Stimulated activated CD4-positive, alpha-beta T cell treated with anti-CD3 and anti-CD28 coated beads, Interleukin-2, amount 100 ng/mL, for 48 hours (primary cell): ENCODE measurements at places on chromosomes 11 and 22.

- DNase-seq = no peak
Observed at GRCh38 chr11:118663381-118663780, 16.1 kb downstream of the TREH start.

DNA sequence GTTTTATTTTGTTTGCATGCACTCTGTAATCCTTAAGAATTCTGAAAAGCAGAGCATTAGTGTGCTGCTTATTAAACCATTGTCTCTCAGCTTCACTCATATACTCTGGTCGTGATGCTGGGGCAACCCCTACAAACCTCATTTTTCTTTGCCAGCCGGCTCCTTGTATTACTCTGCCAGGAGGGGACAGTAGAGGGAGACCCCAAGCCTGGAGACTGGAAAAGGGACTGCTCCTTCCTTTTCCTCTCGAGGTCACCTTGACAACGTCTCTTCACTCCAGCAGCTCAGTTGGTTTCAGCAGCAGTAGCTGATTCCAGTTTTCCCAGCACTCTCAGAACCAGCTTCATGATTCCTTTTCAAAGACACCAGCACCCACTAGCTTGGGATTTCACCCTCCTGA is 2.8 kb upstream of the JHY start:
- no peak for DNase-seq

DNA sequence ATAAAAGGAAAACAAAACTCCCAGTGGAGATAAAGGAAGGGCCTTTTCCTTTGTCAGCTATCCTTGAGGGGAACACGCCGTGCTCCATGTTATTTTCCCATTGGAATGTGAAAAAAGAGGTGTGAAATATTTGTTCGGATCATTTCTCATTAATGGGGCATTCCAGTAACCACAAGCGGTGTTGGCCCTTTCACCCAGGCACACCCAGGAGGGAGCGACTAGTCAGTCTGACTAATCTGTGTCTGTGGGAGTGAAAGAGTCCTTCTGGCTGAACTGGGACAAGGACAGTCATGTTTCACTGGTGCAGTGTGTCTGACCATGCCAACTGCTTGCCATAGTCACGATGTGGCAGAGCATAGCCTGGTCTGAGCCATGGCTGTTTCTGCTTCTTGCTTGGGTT is 13.0 kb upstream of the MYEOV start:
- no peak for DNase-seq

DNA sequence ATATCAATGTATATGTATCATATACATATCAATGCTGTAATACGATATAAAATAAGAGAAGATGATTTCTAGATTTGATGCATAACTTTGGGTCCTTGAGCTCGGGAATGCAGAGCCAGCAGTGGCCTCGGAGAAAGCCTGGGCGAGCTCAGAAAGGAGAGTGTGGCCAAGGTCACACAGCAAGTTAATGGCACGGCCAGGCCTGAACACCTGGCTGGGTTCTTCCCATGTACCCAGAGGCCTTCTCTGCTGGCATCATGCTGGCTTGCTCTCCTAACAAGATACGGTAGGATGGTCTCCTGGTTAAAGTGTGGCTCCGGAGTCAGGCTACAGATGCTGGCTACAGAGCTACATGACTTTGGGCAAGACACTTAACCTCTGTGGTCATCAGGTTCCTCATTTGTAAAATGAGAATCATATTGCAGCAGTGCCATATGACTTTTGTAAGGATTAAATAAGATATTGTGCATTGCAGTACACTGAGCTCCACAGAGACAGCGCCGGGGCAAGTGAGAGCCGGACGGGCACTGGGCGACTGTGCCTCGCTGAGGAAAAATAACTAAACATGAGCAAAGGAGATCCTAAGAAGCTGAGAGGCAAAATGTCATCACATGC is 29.9 kb downstream of the TPST2 start:
- no peak for DNase-seq

DNA sequence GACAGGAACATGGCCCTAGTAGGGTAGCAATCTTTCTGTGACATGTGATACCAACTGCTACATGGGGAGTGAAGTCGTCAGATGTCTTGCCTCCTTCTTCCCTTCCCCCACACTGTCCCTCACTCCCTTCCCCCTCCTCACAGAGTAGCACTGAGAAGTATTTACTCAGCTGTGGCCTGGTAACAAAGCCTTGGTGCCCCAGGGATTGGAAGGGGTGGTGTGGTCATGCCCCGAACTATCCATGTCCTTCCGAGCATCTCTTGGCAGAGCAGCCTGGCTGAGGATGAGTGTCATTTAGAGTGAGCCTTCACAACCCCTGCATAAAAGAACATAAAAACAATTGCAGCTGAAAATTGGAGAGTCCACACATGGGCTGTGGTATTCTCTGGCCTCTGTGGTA is 46.1 kb downstream of the ARFGAP2 start:
- DNase-seq = no peak

- DNase-seq = no peak
Observed at GRCh38 chr11:50164050-50164449, 131.4 kb downstream of the OR4C45 start.

DNA sequence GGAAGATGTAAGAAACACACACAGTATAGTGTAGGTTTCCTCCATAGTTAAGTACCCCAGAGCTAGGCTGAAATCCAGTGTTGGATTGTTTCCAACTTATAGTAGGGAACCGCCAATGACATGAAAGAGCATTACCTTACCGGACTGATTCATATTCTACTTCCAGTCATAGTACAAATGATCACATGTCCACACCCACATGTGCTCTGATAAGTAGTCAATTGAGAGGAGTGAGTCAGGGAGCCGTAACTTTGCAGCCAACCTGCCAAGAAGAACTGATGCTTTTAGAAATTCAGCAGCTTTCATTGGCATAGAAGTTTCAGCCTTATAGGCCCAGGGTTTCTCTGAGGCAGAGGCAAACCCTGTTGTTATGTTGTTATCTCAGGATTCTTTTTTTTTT is 240.6 kb downstream of the ETS1 start:
- DNase-seq = no peak

DNA sequence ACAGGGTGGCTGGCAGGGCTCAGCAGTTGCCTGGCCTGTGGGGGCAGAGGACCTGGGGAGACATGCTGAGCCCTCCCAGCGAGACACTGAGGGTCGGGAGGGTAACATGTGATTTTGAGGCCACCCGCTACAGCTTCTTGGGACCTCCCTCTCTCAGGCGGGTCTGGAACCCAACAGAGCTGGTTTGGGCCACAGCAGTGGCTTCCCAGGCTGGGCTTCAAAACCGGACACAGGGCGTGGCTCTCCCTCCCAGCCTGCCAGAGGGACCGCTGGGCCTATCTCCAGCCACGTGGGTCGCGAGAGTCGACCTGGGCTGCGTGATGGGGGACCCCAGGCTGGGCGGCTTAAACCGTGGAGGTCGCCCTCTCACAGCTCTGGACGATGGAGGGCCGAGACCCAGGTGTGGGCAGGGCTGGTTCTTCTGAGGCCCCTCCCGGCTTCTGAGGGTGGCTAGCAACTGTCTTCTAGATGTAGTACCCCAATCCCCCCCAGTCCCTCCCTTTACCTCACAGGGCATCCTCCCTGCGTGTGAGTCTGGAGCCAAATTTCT is 91.7 kb downstream of the KCNQ1 start:
- DNase-seq = no peak

GRCh38 chr11:2898366-2899079 is 12.9 kb upstream of the CDKN1C start:
- peak; percentile 43 for DNase-seq

- DNase-seq = no peak
Observed at GRCh38 chr11:19084661-19085315, 24.3 kb upstream of the MRGPRX2 start.

DNA sequence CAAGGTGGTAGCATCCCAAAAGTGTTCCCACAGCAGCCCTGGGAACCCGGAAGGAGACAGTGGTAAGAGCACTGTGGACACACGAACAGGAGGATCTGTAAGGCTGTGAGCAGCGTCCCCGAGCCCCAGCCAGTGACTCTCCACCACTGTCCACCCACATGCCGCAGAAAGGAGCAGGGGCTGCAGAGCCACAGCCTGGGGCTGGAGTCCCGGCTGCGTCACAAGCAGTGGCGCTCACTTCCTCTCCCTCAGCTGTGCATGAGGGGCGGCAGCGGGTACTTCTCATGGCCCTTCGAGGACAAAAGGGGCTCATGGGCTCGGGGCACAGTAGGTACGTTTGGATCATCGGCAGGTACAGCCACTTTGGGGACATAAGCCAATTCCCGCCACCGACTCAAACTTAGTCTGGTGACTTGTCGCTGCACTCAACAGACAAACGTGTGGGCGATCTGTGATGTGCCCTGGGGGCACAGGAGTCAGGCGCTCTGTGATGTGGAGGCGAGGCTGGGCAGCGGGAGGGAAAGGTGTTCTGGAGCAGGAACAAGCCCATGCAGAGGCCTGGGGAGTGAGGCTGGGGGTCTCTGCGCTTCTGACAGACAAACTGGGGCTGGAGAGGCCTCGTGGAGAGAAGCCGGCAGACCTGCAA is 68.5 kb downstream of the SCUBE1 start:
- no peak for DNase-seq

GRCh38 chr11:23990346-23991164 is 506.3 kb upstream of the LUZP2 start:
- DNase-seq = no peak

GRCh38 chr11:18493310-18493709 is 33.4 kb downstream of the TSG101 start:
- no peak for DNase-seq
